SHP77 treated with DMSO at 0.1 percent for 48 hours (cell line): ENCODE measurements at places on chromosomes 5 and 9.

DNA sequence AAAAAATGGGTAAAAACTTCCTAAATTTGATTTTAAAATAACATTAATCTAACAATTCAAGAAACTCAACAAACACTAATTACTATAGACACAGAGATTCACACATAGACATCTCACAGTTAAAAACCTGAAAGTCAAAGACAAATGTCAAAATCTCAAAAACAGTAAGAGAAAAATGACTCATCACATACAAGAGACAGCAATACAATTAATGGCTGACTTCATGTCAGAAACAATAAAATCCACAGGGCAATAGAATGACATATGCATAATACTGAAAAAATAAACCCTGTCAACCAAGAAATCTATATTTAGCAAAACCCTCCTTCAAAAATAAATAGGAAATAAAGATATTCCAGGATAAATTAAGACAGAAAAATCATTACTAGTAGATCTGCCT is 200.4 kb downstream of the CEMIP2 start:
- DNase-seq, result no peak

- DNase-seq, result no peak
Measured at GRCh38 chr5:66929995-66930394, 266.6 kb downstream of the CD180 start.

- no peak for DNase-seq
Measured at GRCh38 chr5:163512526-163512925, 7.1 kb downstream of the MAT2B start.

- DNase-seq, result no peak
Measured at GRCh38 chr9:132443951-132444607, 34.1 kb downstream of the CFAP77 start.

- DNase-seq, result no peak
Measured at GRCh38 chr9:89497257-89497963, 503 bp downstream of the SEMA4D start.

DNA sequence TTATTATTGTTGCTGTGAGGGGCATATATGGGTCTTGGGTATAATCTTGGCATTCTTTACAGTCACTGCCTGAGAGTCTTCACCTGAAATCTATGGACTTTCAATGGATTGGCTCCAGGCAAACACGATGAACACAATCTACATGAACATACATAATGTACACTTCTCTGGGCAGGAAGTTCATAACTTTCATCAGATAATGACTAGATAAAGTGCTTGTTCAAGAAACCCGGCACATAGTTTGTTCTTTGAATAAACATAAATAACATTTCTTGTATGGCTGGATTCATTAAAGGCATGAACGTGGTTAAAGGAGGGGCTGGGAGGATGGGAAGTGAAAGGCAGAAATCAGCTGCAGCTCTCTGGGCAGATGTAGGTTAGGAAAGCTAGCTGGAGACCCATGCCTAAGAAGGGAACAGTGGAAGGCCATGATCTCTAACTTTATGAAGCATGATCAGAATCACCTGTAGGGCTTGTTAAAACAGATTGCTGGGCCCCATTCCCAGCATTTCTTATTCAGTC is 306.9 kb upstream of the EFNA5 start:
- DNase-seq, result no peak

DNA sequence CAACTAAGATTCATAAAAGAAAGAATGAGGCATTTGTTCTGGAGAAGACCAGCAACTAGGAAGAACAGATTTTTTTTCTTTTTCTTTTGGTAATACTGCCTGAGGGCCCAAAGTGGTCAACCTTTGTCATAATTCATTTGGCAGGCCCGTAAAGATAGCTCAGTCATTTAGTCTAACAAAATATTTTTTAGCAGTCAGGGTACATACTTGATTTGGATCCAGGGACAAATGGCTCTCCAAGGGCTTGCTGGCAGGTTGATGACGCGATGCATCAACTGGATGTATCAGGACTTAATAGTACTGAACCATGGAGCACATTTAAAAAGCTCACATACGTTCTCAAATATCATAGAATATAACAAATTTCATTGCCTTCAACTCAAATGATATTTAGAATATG is 203.4 kb upstream of the ZNF608 start:
- DNase-seq, result no peak

DNA sequence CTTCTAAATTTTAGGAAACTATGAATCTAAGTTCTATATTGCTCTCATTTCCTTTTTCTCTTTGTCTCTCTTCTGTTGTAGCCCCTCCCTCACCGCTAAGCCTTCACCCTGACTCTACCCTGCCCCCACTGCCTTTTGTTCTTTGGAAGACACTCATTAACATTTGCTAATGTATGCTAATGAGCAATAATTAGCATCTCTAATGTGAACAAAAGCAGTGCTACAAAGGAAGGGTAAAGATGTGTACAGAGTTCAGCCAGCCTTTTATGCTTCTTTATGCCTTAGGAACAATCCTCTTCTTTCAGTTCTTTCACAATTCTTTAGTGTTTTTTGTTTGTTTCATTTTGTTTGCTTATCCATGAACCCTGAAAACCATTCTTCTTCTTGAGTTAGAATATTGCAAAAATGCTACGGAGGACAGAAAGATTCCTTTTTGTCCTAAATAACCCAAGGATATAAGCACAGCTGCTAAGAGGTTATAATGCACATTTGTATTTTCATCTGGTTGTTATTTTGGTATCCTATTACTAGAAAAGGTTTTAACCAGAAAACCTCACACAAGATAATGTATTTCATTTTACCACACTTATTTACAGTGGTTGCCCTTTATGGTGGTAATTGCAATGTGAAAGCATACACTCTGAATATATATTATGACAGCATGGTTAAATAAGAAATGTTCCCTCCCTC is 159.3 kb downstream of the TMC1 start:
- no peak for DNase-seq

GRCh38 chr5:130116972-130117371 is 212.7 kb downstream of the CHSY3 start:
- DNase-seq, result no peak

DNA sequence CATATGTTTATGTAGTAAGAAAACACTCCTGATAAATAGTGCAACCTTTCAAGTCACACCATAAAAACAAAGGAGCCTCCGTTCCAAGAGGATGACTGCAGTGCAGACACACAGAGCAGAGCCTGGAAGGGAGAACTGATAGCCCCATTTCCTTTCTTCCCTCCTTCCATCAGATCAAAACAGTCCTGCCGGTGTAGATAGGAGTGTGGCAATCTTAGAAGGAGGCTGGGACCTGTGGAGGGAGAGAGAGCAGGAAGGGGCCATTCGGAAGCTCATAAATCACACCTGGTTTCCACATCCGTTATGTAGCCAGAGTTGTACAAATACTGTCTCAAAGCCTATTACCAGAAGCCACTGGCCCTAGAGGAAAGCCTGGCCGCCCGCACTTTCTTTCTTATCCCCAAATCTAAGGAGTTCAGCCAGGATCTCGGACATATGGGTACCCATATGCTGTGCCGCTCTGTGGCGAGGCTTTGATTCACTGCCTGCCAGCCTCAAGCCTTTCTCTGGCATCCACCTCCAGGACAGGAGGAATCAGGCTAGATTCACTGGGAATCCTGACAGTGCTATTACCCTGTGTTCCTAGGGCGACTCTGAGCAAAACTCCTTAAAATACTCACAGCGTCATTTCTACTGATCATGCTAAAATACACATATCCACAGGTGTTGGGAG is 26.9 kb downstream of the DAP start:
- no peak for DNase-seq

GRCh38 chr5:78353520-78353919 is 6.9 kb upstream of the SCAMP1 start:
- no peak for DNase-seq

- DNase-seq, result no peak
Measured at GRCh38 chr5:124278636-124279035, 467.8 kb downstream of the ZNF608 start.

GRCh38 chr9:93193388-93194220 is 9.7 kb downstream of the WNK2 start:
- no peak for DNase-seq

- DNase-seq, result no peak
Measured at GRCh38 chr9:80538976-80539375, 967.2 kb downstream of the TLE4 start.

DNA sequence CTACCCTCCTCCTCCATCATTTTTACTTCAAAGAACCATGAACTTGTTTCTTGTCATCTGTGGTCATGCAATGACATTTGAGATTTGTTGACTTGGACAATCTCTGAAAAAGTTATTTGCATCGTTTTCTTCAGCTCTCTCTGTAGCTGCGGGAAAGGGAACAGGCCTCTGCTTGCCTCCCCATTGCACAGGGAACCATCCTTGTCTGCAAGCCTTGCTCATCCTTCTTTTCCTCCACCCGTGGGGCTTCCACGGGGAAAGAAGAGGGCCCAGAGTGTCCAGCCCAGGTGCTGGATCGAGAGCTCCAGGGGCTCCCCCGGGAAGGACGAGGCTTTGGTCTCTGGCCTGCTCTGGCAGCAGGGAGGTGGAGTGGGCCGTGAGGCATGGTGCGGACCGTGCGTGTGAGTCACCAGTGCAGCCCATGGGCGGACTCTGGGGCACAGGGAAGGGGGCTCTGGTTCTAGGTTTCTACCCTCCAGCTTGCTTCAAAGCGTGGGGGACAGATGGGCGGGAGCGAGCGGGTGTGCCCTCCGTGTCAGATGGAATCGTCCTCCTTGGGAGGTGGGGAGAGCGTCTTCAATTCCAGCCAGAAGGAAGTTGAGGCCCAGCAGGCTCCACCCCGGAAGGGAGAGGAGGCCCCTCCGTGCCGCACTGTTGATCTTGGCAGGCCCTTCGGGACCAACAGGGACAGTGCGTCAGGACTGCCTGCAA is 6.0 kb upstream of the IRX4 start:
- DNase-seq, result no peak

DNA sequence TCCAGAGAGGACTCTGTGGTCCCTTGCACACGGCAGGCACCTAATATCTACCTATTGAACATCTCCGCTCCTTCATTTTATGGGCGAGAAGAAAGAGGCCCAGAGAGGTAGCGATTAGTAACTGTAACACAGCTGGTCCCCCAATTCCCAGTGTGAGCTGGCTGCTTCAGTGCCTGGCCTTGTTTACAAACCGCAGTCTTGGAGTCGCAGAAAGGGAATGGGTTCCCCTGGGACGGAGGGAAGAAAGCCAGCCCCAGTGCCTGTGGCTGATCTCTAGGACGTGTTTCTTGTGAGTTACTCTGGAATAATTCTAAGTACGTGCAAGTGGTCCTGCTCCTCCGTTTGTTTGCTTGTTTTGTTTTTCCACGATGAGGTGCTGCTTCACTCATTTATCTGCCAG is 52.0 kb downstream of the CFAP77 start:
- no peak for DNase-seq

DNA sequence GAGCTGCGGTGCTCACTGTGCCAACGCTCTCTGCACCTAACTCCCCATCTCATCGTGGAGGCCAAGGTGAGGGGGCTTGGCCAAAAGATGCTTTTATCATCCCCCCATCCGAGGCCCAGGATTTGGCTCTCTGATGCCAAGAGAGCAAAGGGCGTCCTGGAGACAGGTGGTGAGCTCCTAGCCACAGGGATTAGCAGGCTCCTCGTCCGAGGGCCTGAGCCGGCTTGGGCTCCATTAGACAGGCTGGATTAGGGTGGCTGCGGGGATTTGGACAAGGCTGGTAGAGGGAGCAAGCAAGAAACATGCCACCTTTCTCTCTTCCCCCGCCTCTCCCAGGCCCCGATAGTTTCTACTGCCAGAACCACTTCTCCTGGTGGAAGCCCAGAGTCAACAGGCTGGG is 1.0 kb upstream of the GRM6 start:
- no peak for DNase-seq

GRCh38 chr9:113651896-113652295 is 188.4 kb downstream of the RGS3 start:
- no peak for DNase-seq

DNA sequence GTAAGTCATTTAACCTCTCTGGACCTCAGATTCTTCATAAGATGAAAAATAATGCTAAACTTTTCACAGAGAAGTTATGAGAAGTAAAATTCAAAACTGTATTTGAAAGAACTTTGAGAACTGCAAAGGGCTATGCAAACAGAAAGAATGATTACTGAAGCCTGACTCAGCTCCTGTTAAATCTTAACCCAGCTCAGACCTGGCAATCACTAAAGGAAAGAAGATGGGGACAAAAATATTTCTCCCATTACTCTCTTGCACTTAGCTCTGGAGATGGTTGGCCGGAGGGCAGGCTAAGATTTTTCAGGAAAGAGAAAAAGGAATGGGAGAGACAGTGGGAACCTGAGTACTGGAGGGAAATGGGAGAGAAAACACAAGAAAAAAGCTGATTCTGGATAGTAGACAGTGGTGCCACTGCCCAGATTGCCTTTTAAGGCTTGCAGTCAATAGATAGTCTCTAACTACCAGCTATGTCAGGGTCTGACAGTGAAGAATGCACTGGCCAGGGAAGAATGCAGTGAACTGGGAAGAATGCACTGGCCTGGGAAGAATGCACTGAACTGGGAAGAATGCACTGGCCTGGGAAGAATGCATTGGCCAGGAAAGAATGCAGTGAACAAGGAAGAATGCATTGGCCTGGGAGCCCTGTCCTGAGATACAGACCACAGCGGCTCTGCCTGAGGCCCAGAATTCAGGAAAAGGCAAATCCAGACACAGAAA is 25.2 kb upstream of the CEMIP2 start:
- no peak for DNase-seq
